Stimulated activated CD8-positive, alpha-beta memory T cell treated with anti-CD3 and anti-CD28 coated beads, Interleukin-7, amount 100 ng/mL, for 4 hours (primary cell): ENCODE measurements at places on chromosomes 1 and 21.

DNA sequence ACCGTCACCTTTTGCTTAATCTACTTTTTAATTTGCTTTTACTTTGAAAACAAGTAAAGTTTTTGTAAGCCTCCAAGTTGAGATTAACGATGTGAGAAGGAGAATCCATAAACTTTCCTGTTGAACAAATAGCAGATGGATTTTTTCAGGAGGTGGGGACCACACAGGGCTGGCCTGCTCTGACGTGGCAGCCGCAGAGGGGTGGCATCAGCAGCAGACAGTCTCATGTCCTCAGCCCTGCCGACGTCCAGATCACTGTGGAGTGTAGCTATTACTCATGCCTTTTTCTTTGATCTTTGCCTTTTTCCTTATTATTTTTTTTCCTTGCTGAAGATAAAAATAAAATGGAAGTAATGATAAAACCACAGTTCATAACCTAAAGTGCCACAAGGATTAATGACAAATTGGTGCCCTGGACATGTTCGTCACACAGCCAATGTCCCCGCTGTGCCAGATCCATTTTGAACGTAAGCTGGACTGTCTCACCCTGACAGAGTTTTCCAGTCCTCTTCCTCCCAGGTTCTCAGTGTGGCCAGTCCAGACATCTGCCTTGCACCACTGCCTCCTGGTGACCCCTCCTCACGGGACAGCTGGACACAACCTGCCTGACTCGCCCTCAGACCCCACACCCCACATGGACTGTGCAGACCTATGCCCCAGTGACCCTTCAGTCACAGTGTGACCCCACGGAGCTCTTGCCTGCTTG, 15.4 kb upstream of the ZBTB21 start:
- DNase-seq, result no peak

- no peak for DNase-seq
These were observed 12.2 kb downstream of the SMAP2 start for GRCh38 chr1:40385437-40386358.

DNA sequence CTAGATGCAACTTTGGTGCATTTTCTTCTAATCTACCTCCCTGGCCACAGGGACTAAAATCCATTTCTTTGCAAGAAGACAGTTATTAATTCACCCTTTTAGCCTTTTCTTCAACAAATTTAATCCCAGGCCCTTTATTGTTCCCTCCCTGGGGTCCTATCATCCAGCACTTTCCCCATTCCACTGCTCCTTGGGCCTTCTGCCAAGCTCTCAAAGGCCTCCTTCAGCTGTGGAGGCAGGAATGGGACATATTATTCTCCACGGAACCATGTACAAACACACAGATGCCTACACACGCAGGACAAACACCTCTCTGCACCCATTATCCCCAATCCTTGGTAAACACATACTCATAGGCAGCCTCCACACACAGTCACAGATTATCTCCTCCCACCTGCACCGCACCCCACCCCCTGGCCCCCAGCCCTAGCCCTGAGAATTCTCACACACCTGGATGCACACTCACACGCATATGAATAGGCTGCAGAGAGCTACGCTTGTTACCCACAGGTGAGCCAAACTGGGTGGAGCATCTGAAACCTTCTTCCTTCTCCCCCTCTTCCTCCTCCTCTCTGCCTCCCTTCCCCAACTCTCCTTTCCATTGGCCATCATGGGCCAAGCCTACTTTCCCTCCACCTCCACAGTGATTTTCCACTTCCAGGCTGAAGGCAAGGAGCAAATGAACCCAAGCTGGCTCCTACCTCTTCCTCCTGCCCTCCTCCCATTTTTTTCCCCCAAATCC, 11.7 kb downstream of the TAGLN2 start:
- DNase-seq, result no peak

DNA sequence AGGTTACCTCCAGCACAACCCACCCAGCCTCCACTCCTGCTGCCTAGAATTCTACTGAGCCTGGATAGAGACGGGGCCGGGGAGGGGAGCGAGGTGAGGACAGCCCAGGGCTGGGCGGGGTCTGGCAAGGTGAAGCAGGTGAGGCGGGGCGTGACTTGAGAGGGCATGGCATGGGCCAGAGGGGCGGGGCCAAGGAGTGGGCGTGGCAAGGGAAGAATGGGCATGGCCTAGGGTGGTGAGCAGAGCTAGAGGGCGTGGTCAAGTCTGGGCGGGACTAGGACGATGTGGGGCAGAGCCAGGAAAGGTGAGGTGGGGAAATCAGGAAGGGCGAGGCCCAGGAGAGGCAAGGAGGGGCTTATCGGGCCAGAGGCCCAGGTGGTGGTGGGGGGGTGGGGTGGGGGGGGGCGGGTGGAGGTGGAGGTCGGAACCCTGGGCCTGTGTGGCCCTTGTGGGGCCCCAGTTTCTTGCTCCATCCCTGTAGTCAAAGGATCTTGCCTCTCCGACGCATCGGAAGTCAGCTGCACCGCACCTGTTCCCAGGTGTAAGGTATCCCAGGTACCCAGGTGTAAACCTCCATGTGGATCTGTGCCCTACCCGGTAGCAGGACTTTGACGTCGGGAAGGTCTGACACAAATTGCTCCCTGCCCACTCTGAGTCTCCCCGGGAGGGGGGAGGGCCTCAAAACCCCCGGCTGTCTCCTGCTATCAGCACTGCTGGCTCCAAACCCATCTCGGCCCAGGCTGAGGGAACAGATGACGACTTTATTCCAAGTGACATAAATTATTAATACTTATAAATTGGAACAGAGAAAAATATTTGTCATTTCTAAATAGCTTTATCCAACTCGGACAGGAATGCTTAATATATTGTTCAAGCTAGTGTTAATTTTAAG, 32.9 kb upstream of the UTS2 start:
- no peak for DNase-seq

DNA sequence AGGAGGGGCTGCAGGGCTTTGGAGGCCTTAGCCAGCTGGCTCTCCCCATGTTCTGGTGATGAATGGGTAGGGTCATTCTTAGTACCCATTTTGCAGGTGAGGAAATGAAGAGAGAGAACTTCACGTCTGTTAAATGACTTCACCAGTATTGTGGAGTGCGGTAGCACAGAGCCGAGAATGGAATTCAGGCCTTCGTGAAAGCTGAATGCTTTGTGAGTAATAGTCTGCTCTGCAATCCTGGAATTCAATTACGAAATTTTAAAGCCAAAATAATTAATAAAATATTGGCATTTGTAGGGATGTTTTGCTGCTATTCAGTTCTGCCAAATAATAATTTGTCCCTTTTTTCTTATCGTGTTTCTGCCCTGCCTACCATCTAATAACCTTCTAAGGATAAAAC, 197.7 kb downstream of the GREM2 start:
- DNase-seq, result no peak

GRCh38 chr1:28801461-28801860, 10.5 kb upstream of the OPRD1 start:
- DNase-seq, result no peak

DNA sequence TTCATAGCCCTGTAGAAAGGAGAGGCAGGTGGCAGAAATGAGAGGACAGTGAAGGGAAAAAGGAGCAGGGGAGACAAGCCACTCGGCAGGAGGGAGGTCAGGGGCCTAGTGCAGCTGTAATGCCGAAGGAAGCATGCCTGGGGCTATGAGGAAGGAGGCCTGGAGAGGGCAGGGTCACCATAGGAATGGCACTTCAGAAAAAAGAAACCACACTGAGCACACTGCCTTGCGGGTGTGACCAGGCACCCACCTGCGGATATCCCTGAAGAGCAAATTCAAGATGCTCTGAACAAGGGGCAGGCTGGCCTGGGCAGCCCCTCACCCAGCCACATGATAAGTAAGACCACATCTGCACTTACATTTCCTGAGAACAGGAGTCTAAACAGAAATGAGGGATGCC, 104.7 kb downstream of the JAK1 start:
- no peak for DNase-seq

DNA sequence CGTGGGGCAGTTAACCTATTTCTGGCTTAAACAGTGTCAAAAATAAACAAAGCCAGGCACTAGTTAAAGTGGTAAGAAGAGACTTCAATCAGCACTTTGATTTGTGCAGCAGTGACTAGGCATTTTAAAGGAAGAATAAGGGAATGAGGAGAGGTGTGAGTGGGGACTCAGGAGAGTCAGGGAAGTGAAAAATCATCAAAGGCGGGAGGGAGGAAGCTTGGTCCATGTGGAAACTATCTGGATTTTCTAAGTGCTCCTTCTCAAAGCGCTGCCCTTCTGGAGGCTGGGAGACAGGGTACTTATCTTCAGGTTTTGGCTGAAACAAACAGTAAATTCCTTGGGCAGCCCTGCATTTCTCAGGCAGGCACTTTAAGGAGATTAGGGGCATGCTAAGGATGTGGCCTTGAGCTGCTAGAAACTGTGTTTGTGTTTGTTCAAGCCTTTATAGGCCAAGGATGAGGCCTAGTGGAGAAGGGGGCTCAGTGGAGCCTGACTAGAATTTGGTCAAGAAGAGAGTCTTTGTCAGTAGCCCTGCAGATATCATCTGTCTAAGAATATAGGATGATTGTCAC, 486.5 kb downstream of the SIPA1L2 start:
- DNase-seq, result no peak

DNA sequence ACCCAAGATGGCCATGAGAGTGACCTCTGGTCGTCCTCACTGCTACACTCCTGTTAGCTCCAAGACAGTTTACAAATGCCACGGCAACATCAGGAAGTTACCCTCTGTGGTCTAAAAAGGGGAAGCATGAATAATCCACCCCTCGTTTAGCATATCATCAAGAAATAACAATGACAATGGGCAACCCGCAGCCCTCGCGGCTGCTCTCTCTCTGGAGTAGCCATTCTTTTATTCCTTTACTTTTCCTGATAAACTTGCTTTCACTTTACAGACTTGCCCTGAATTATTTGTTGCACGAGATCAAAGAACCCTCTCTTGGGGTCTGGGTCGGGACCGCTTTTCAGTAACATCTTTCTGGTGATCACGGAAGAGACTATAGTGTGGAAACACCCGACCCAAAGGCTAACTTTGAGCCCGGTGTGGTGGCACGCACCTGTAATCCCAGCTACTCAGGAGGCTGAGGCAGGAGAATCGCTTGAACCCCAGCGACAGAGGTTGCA, 19.8 kb upstream of the COX20 start:
- DNase-seq, result no peak

DNA sequence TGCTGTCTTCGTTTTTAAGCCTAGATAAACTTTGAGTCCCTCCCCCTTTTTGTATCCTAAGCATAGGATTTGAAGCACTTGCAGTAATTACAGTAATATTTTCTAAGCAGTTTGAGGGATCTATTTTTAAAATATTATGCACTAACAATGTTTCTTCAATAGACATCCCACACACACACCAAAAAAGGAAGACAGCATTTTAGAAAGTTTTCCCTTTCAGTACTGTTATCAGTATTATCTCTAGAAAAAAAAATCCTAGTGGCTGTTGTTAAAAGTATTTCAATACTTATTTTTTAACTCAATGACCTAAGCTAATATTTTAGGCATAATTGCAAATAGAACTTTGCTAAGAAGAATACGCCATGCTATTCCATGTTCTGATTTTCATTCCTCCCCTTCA, 15.1 kb downstream of the MCOLN3 start:
- DNase-seq, result no peak

GRCh38 chr1:186609183-186609582, 71.0 kb downstream of the PTGS2 start:
- DNase-seq, result no peak

DNA sequence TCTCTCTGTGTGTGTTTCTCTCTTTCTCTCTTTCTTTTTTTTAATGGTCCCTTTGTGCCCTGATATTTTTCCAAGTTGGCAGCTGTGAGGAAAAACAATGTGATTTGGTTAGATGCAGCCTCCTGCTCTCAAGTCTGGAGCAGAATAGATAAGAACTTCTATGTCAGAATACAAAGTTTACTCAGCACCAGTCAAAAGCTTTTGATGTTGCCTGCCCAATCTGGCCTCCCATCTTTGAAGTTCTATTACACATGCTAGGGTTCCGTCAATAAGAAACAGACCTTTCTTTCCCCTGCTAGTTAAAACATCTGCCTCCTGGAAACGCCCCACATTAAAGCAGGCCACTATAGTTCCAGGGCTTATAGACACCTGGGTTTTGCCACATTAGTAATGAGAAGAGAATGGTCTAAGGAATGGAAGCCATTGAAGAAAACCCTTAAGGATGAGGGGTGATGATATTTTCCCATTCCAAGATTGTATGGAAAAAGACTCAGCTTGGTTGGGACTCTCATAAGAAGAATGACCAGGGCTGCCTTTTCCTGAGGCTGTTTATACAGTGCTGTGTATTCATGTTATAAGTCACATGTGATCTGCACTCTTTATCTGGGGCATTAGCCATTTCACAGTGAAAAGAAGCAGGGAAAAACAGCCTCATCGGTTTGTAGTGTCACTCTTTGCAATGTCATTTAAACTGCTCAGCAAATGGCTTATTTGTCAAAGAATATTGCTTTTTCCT, 414.7 kb upstream of the PROX1 start:
- no peak for DNase-seq

DNA sequence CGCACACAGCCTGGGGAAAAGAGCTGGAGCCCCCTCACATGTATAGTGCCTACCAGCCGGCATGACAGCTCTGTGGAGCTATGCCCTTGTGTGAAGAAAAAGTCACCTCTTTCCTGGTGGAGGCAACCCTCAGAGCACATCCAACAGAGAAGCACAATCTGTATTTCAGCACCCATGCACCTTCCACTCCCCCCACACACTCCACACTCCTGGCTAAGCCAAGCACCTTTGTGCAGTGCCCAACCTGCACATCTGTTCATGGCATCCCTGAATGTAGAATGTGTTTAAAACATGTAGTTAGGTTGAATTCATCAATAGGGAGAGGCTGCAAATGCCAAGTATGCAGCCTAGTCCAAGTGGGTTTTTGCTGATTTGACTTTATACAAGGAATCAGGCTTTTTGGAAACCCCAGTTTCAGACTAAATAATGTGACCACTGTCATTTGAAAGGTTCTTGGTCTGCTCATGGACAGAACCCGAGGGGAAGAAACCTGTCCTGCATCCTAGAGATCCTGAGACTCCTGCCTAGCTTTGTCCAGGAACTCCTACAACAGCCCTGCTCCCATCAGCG, 197.1 kb downstream of the TOMM20 start:
- DNase-seq, result no peak

GRCh38 chr1:30191154-30191702, 532.2 kb downstream of the MATN1 start:
- peak; percentile 9 for DNase-seq

GRCh38 chr1:4219826-4220225, 319.8 kb upstream of the C1orf174 start:
- DNase-seq, result no peak

GRCh38 chr1:223733898-223734852, 21.8 kb downstream of the CAPN2 start:
- DNase-seq, result no peak

- DNase-seq, result no peak
These were observed 64.8 kb downstream of the MORN1 start for GRCh38 chr1:2326524-2326923.
